ENCODE measurements at places on chromosomes 2 and 18. TPM values are rescaled to one million over a fixed set of nuclear protein-coding genes. Genes with fewer than 3 reads are reported as not detected.
A peak's percentile ranks its signal among the peaks of the same experiment; 100 is the strongest.

- no peaks in the 10 kb centered on the region for H3K27me3 ChIP-seq
- H3K36me3 ChIP-seq = no peaks in the 10 kb centered on the region
- DNase-seq = no peak
- no peak overlapping the region for H3K4me3 ChIP-seq
- no peak overlapping the region for H3K27ac ChIP-seq
- H3K4me1 ChIP-seq = no peaks in the 10 kb centered on the region
Measured at GRCh38 chr2:173858291-173858731, 106.9 kb downstream of the SP3 start.

DNA sequence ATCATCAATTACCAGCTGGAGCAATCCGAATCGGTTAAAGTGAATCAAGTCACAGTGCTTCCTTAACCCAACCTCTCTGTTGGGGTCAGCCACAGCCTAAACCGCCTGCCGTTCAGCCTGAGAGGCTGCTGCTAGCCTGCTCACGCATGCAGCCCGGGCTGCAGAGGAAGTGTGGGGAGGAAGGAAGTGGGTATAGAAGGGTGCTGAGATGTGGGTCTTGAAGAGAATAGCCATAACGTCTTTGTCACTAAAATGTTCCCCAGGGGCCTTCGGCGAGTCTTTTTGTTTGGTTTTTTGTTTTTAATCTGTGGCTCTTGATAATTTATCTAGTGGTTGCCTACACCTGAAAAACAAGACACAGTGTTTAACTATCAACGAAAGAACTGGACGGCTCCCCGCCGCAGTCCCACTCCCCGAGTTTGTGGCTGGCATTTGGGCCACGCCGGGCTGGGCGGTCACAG lies 496 bp upstream of the ITGA4 start:
- peaks cover 4% of the 10 kb centered on the region for H3K36me3 ChIP-seq
- no peaks in the 10 kb centered on the region for H3K27me3 ChIP-seq
- DNase-seq = peak; percentile 74
- peaks cover 17% of the 10 kb centered on the region for H3K4me1 ChIP-seq

DNA sequence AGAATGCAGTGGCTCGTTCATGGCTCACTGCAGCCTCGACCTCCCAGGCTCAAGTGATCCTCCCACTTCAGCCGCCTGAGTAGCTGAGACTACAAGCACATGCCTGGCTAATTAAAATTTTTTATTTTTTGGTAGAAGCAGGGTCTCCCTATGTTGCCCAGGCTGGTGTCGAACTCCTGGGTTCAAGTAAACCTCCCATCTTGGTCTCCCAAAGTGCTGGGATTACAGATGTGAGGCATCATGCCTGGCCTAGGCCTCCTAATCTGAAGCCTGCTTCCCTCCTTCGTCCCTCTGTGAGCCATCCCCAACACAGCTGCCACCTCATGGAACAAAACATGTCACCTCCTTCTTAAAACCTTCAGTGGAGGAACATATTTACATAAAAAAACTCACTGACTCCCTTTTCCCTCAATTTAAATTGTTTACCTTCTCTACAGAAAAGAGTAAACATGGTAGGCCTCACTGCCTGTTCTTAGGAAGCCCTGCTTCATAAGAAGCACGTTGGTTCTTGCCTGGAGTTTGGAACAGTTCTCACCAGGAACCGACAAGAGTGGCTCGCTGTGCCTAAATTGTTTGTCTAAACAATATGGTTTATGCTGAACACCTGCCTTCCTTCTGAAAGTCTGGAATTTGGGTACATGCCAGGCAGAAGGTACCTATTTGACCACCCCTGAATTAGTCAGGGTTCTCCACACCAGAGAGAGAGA lies 12.1 kb upstream of the RHOB start:
- peaks cover 4% of the 10 kb centered on the region for H3K4me1 ChIP-seq
- H3K4me3 ChIP-seq = no peak overlapping the region
- no peak for DNase-seq
- no peaks in the 10 kb centered on the region for H3K36me3 ChIP-seq
- no peaks in the 10 kb centered on the region for H3K27me3 ChIP-seq
- no peak overlapping the region for H3K27ac ChIP-seq

- H3K27ac ChIP-seq = no peak overlapping the region
- no peaks in the 10 kb centered on the region for H3K27me3 ChIP-seq
- no peak overlapping the region for H3K4me3 ChIP-seq
- no peak for DNase-seq
- H3K4me1 ChIP-seq = no peaks in the 10 kb centered on the region
Measured at GRCh38 chr2:6446938-6447608, 418.6 kb downstream of the CMPK2 start.

Gene ITM2C
- 4.7 TPM for total RNA-seq

Gene TUBB6
- 3.2 TPM for total RNA-seq

Gene PTPRN
- total RNA-seq = 0.23 TPM

Gene SNED1
- 0.97 TPM for total RNA-seq

Data from natural killer cell (primary cell).